ENCODE measurements at places on chromosomes 16 and 17. TPM values are rescaled to one million over a fixed set of nuclear protein-coding genes. Genes with fewer than 3 reads are reported as not detected.

Gene ZNF205
- total RNA-seq = not detected

Gene PTX4
- not detected for total RNA-seq

Gene NPIPB9
- total RNA-seq = 1.3 TPM

Gene CCDC40
- total RNA-seq = not detected

Gene CDRT4
- 3.9 TPM for total RNA-seq

Gene SLC47A1
- not detected for total RNA-seq

Gene SPNS3
- 10.2 TPM for total RNA-seq

Gene CD300H
- total RNA-seq = not detected

Gene CHD9NB
- 0.15 TPM for total RNA-seq

Gene SMTNL2
- total RNA-seq = not detected

Gene NPIPA8
- total RNA-seq = not detected

Gene HSPB9
- not detected for total RNA-seq

Gene KRTAP4-9
- not detected for total RNA-seq

Gene ZNF287
- 9.0 TPM for total RNA-seq

Gene DNAH17
- total RNA-seq = 0.33 TPM

All from activated naive CD4-positive, alpha-beta T cell treated with anti-CD3 and anti-CD28 coated beads, Interleukin-2, amount 10 ng/mL, durations not matched to agents 5 hours and 36 hours (primary cell).